SJSA1 (cell line): ENCODE measurements at places on chromosomes 2 and 18. TPM values are rescaled to one million over a fixed set of nuclear protein-coding genes. Genes with fewer than 3 reads are reported as not detected.

GRCh38 chr2:128626760-128627511, 308.3 kb upstream of the HS6ST1 start:
- DNase-seq: no peak

The HS1BP3 gene
- total RNA-seq: 17.2 and 32.3 TPM in 2 replicates

GRCh38 chr2:43553341-43553855, 42.4 kb downstream of the THADA start:
- no peak for DNase-seq

DNA sequence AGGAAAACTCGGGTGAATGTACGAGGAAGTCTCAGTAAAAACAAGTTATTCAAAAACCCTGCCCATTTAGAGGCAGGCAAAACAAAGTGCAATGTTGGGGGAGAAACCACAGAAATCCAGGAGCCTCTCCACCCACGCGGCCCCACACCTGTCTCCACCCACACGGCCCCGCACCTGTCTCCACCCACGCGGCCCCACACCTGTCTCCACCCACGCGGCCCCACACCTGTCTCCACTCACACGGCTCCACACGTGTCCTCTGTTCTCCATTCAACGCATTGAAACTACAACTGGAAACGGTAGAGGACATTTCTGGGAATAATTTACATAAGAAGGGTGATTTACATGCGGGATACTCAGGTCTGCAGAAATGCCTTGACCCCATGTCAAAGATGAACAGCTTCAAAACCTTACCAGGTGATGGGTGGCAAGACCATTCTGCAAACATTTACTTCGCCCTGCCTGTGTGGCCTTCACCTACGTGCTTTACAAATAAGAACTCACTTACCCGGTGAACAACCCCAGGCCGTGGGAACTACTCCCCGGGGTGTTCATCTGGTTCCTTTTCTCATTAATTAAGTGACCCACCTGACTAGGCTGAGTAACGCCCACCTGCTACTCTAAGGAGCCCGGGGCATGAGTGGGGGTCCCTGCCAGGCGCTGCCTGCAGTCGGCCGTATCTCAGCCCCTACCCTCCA, 100.4 kb downstream of the EIPR1 start:
- DNase-seq: no peak

DNA sequence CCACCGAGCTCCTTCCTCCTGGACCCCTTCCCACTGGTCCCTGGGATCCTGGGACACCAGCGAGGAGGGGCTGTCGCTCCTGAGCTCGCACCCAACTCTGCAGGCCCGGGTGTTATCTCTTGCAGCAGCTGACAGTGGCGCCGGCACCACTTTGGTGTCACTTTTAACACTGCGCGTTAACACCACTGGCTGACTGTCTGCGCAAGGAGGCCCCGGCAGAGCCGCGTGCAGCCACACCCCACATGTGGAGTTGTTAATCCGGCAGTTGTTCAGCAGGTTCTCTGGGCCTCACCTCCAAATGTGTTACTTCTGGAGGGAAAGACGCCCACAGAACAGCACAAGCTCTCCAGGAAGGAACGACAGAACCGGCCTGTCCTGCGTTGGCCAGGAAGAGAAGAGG, 155.0 kb upstream of the GLI2 start:
- no peak for DNase-seq

- DNase-seq: no peak
These were observed 104.2 kb downstream of the TMEM18 start for GRCh38 chr2:573025-573424.

DNA sequence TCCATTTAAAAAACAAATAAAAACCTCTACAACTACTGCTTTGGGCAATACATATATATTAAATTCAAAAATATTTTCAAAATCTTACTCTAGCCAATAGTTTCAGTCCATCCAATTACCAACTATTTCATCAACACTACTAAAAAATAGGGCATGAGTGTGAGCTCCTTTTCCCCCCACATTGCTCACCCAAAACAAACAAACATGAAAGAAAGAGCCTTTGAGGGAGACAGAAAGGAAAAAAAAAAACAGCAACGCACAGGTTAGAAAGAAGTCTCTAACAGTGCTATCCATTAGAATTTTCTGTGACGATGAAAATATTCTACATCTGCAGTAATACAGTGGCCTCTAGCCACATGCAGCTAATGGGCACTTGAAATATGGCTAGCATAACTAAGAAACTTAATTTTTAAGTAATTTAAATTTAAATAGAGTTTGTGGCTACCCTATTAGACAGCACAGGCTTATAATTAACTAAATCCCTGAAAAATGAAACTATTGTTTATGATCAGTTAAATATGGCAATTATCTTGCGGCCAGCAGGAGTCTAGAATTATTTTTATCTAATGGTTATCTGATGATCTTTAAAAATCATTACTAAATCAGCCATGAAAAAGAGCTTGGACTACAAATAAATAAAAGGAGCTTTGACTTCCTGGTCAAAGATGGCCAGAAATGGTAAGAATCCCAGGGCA, 59.2 kb downstream of the RBMS1 start:
- no peak for DNase-seq

The SERPINB4 gene
- 0.26 TPM in 1 of 2 replicates, not detected in the other for total RNA-seq

The NPAS2 gene
- 0.91 and 4.0 TPM in 2 replicates for total RNA-seq

GRCh38 chr2:69300650-69301049, 86.4 kb downstream of the GFPT1 start:
- no peak for DNase-seq

GRCh38 chr18:37617623-37618022, 52.0 kb upstream of the CELF4 start:
- DNase-seq: no peak

The ERMN gene
- total RNA-seq: not detected in 2 replicates

DNA sequence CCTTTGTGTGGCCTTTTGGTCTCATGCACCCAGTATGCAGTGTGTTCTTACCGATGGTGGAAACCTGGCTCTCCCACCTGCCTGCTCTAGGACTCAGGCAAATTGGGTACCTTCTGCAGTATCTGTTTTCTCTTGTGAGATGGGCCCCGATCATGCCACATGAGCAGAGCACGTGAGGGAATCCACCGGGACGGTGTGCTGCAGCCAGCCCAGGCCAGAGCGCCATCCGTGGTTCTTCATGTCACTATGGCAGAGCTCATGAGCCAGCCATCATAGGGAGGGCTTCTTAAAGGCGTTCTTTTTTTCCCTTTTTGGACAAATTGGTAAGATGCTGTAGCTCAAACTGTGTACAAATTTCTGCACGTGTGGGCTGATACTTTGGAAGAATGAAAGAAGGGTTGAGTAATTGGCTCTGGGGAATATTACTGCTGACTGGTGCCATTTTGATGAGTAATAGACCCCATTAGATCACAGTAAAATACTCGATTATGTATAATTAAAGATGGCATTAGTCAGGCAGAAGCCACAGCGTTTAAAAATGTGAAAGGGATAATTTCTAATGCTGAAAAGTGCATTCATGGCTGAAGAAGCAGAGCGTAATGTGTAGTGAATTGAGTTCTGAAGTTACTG, 19.2 kb downstream of the SH3RF3 start:
- no peak for DNase-seq

GRCh38 chr2:60677356-60677755, 78.7 kb upstream of the PAPOLG start:
- no peak for DNase-seq

GRCh38 chr2:44291281-44292248, 16.3 kb downstream of the SLC3A1 start:
- DNase-seq: peak; percentile 65

- DNase-seq: no peak
These were observed 287.7 kb downstream of the NBAS start for GRCh38 chr2:15273452-15273851.

DNA sequence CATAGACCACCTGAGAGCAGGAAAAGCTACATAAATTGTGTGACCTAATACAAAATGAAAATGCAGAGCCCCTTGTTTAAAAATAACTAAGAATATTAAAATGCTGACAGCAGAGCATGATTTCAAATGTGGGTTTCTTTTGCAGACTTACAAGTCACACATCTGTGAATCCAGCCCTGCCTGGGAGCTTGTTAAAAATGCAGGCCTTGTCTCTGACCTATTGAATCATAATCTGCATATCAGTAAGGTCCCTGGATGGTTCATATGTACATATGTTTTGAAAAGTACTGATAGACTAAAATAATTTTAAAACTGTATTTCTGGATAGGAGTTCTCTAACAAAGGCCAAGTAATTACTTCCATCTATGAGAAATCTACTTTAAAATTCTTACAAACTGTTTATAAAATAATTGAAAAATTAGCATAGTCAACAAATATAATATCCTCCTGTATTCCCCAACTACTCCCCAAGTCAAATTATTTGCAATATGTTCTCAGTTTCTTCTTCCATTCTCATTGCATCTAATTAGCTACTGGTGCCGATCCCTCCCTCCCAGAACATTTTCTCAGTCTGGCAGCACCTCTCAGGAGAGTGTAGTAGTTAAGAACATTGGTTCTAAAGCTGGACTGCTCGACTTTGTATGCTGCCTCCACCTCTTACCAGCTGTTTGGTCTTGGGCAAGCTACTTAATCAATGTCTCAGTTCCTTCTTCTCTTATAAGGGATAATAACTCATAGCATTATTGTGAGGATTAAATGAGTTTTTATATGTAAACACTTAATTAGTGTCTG, 1040.4 kb upstream of the CDH2 start:
- DNase-seq: no peak

- no peak for DNase-seq
These were observed 97.0 kb upstream of the SMAD2 start for GRCh38 chr18:48027401-48027963.

- no peak for DNase-seq
These were observed 401.6 kb upstream of the TNP1 start for GRCh38 chr2:217261452-217261851.

DNA sequence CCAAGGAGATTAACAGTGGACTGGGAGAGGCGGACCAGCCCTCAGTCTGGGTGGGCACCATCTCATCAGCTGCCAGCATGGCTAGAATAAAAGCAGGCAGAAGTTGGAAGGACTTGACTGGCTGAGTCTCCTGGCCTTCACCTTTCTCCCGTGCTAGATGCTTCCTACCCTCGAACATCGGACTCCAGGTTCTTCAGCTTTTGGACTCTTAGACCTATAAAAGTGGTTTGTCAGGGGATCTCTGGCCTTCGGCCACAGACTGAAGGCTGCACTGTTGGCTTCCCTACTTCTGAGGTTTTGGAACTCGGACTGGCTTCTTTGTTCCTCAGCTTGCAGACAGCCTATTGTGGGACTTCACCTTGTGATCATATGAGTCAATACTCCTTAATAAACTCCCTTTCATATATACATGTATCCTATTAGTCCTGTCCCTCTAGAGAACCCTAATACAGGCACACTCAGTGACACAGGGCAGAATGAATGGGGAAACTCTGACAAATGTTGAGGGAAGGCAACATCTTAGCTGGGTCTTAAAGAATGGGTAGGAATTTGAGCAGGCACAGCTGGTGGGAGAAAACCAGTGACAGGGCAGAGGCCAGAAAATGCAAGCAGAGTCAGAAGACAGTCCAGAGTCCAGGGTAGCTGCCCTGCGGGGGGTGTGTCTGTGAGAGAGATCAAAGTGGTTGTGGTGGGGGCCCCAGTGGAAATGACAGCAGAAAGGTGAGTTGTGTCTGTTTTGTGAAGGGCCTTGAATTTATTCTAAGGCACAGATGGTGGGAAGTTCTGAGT, 108.1 kb upstream of the CD302 start:
- DNase-seq: no peak

DNA sequence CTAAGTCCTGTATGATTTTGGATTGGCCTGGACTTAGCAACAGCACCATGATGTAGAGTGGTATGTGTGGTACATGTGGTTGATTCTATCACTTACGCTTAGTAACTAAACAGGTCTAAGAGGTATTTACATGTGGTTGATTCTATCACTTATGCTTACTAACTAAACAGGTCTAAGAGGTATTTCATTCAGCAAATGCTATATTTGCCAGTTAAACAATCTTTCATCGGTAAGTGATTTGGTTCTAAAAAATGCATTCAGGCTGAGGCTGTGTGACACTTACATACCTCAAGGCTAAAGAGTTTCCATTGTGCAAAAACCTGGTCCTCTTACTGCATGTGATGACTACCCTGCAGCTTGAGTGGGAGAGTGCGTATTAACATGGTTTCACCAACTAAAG, 13.1 kb downstream of the EIF4E2 start:
- DNase-seq: no peak

The G6PC2 gene
- not detected in 2 replicates for total RNA-seq

- no peak for DNase-seq
These were observed 34.0 kb downstream of the IL1R2 start for GRCh38 chr2:102025583-102026267.

DNA sequence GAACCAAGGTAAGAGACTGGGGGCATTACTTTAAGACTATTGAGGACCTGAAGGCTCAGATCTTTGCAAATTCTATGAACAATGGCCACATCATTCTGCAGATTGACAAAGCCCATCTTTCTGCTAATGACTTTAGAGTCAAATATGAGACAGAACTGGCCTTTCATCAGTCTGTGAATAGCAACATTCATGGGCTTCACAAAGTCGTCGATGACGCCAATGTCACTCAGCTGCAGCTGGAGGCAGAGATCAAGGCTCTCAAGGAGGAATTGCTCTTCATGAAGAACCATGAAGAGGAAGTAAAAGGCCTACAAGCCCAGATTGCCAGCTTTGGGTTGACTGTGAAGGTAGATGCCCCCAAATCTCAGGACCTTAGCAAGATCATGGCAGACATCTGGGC, 43.8 kb upstream of the SLC4A10 start:
- DNase-seq: no peak

DNA sequence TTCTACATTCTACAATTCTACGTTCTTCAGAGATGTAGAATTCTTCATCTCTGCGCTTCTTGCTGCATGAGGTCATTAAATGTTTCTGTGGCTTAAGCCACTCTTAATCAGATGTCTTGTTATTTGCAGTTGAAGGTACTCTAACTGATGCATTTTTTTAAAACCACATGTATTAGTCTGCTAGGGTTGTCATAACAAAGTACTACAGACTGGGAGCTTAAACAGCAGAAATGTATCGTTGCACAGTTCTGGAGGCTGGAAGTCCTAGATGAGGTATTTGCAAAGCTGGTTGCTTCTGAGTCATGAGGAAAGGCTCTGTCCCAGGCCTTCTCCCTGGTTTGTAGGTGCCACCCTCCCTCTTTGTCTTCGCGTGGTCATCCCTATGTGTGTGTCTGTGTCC, 176.3 kb upstream of the GLI2 start:
- DNase-seq: peak; percentile 91

- DNase-seq: no peak
These were observed 35.4 kb downstream of the INPP4A start for GRCh38 chr2:98479959-98480524.

DNA sequence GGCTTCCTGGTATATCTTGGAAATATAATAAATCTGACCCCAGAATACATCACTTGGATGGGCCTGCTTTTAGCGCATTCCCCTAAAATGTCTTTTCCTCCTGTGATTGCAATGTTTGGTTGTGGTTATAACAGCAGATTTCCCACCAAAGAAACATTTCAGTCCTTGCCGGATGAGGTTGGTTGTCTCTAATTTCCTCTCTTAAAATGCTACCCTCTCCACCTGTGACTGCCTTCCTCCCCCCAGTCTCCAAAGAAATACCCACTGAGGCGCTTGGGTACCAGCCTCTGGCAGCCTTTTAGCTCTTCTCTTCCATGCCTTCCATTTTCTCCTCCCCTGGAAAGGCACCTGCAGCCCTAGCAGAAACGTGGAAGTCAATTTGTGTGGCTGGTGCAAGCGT, 102.1 kb upstream of the SIX3 start:
- DNase-seq: peak; percentile 17

The INHBB gene
- 0.09 and 0.16 TPM in 2 replicates for total RNA-seq

The CDK5R2 gene
- total RNA-seq: not detected in 2 replicates

GRCh38 chr2:2265747-2266279, 65.3 kb downstream of the MYT1L start:
- no peak for DNase-seq
